ENCODE measurements at places on chromosomes 16 and 17.

- no peak for DNase-seq
Observed at GRCh38 chr17:36512641-36513040, 22.0 kb downstream of the MYO19 start.

DNA sequence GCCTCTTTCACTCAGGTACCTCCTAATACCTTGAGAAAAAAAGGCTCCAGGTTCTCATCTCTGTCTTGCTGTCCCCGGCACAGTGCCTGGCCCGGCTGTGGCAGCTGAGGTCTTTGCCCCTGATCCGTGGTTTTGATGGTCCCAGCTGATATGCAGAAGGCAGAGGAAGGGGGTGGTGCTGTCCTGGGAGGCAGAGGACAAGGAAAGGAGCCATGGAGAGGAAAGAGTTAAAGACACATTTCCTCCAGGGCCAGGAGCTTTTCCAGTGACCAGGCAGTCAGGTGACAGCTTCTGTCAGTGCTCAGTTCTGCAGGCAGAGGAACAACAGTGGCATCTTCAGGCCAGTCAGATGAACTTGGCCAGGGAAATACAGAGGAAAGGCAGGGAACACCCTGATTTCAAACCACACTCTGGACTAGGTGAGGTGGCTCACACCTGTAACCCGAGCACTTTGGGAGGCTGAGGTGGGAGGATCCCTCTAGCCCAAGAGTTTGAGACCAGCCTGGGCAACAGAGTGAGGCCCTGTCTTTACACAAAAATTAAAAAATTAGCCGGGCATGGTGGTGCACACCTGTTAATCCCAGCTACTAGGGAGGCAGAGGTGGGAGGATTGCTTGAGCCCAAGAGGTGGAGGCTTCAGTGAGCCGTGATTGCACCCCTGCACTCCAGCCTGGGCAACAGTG lies 3.3 kb upstream of the COG1 start:
- peak; percentile 67 for DNase-seq

DNA sequence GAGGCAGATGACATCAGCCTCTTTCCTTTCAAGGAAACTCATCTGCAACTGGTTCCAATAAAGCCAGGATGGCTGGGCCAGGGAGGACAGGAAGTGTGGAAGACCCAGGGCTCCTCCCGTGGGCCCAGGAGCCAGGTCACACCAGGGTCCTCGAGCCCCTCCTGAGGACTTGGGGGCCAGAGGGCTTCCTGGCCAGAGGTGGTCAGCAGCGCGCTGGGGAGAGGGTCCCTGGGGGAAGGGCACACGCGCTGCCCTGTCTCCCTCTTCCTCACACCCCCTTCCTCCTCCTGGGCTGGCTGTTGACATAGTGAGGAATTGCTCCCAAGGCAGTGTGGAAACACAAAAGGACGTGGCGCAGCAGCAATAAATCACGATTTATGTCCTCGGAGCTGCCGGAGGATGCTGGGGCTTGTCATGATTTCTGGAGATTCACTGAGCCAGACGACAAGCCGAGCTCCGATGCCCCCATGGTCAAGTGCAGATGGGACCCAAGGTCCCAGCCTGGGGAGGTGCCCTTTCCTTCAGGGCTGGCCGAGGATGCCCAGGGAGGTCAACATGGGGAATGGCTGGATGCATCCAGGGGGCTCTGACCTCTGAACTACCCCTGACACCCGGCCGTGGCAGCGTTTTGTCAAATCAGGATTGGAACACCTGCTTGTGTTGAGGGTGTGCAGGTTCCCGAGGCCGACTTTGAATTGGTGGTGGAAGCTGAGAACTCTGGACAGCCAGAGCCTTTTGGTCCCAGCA lies 152.6 kb downstream of the IRF8 start:
- no peak for DNase-seq

- DNase-seq = no peak
Observed at GRCh38 chr17:39110435-39111136, 40.9 kb downstream of the PLXDC1 start.

DNA sequence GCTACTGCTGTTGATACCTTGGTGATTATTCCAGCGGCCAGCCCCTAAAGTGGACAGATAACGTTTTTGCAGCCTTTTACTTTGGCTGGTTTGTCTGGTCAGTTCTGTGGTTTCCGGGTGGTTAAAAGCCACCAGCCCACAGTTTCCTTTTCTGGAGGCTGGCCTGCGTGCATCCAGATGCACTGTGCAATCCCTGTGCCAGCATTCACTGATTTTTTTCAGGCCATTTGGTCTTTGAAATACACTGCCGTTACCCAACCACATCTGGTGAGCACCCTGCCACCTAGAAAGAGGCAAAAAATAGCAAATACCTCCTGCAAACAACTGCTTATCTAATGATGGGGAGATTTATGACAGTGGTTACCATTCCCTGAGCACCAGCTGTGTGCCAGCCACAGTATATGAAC lies 797 bp downstream of the NUDT7 start:
- DNase-seq = no peak

- no peak for DNase-seq
Observed at GRCh38 chr17:79464318-79465010, 146.4 kb downstream of the RBFOX3 start.

- peak; percentile 39 for DNase-seq
Observed at GRCh38 chr17:76232342-76232741, 8.0 kb downstream of the RNF157 start.

- DNase-seq = no peak
Observed at GRCh38 chr16:87409153-87409552, 17.0 kb downstream of the MAP1LC3B start.

- DNase-seq = no peak
Observed at GRCh38 chr17:28230011-28230410, 89.0 kb upstream of the TMEM97 start.

- no peak for DNase-seq
Observed at GRCh38 chr16:11587643-11588247, 1.0 kb upstream of the LITAF start.

DNA sequence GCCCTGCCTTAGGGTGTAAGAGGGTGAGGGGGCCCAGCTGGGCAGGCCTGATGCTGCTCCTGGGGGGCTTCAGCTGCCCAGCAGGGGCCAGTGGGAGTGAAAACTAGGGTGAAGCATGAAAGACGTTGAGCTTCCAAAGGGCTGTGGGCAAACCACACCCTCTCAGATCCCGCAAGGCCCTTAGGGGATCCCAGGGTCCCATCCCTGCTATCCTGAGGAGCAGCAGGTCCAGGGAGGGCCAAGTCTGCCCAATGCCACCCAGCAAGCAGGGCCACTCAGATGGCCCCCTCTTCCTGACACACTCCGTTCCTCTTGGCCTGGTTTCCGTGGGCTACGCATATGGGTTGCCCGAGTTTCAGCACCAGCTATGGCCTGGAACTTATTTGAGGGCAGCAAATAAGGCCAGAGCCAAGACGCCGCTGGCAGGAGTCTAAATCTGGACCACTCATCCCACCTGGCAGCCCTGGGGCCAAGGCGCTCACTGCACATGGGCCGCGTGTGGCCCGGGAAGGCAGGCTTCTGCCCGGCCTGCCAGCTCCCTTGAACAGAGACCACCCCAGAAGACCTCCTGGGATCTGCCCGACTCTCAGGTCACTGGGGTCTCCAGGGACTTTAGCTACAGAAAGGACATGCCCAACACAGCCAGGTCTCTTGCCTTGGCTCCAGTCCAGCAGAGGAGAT lies 4.2 kb downstream of the ATP2A3 start:
- DNase-seq = no peak

DNA sequence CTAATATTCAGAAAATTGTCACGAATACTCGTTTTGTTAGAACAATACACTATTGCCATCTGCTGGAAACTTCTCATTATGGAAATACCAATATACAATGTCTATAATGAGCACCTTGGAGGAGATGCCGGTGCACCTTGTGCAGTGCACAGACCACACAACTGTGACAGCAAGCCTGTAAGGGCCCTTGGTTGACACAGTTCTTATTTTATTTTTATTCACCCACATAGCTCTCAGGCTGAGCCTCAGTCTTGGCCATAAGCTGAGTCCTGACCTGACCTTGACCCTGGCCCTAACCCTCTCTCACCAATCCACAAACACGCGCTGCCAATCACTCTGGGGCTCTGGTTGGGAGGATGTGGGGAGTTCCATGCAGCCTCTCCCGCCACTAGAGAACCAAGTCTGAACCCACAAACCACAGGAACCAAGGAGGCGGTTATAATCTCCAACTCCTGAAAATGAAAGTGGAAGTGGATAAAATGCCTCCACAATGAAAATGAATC lies 7.6 kb downstream of the AIPL1 start:
- DNase-seq = no peak

DNA sequence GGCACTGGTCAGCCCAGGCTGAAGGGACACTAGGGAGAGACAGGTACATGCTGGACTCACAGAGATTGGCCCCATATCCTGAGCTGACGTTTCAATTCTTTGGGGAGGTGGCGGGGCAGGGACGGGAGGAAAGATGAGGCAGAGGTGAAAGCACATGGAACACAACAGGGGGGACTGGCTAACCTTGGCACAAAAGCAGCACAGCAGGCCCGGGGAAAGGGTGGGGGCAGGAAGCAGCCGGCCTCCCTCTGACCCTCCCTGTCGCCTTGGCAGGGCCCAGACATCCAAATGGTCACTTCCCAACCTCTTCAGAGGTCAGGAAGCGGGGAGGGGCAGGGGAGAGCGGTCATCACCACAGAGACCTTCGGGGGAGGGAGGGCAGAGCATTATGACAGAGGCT lies 6.6 kb downstream of the VAT1 start:
- no peak for DNase-seq

DNA sequence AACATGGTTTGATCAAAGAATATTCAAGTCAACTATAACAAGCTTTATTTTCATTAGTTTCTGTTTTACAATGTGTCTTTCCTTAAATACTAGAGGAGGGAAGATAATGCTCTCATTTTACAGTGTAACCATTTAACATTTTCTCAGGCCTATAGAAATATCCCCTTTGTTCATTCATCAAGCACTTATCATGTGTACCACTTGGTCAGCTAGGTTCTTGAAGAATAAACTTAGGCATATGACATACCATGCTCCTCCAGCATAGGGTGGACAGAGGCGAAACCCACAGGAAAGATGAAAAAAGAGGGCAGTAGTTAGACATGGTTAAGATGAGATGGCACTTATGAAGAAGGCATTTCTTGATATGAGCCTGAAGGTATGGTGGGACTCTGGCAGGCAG lies 34.0 kb upstream of the HLF start:
- no peak for DNase-seq

GRCh38 chr17:77676237-77676661 lies 282.3 kb upstream of the TNRC6C start:
- no peak for DNase-seq

DNA sequence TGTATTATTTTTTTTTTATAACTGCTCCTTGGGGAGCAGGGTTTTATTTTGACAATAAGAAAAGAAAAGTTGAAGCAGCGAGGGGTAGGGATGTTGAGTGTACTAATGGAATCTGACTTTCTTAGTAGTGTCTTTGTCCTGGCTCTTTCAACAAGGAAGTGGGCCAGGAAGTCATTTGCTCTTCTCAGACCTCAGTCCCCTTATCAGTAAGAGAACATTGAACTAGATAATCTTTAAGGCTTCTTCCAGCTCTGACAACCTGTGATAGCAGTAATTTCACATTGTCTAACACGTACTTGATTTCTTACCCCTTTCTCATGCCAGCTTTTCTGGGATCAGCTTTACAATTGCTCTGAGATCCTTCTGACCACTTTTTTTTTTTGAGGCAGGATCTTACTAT lies 8.3 kb downstream of the LIG3 start:
- no peak for DNase-seq

DNA sequence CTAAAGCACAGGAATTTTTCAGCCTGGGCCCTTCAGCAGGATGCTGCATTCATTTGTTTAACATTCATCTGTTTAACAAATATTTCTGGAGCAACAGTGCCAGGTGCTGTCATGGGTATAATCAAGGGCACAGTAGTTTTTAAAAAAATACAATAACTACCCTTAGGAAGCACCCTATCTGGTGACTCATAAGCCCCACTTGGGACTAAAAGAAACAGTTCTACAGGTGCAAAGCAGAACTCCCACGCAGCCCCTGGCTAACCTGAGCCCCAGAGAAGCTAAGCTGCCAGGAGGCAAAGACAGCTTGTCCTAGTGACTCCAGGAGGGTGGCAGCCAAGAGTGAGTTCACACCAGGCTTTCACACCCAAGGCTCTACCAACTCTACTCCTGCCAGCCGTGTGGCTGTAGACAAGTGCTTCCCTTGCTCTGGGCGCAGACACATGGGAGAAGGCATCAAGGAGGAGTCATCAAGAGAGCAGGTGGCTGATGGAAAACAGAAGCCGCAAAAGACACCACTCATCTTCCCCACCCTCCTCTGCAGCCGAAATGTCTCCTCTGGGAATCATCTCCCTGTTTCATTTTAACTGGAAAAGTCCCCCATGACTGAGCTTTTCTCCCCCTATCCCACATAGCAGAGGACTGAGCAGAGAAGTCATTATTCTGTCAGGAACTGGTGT lies 14.4 kb downstream of the CUEDC1 start:
- DNase-seq = no peak

DNA sequence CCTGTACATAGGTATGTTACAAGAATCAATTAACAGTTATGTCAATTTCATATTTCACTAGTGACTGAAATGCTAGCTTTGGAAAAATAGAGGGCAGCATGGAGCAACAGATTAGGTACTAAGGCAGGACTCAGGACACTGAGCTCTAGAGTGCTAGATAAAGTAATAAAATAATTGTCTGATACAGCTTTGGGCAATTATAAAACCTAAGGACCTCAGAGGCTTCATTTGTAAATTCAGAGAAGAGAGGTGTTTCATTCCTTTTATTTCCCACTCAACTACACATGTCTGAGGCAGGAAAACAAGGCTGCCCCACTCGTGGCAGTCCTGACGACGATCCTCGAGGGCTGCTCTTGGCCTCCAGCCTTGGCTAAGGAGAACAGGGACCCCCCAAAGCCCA lies 81.5 kb downstream of the CA4 start:
- peak; percentile 33 for DNase-seq

- DNase-seq = no peak
Observed at GRCh38 chr16:84270071-84270470, 24.6 kb upstream of the WFDC1 start.

DNA sequence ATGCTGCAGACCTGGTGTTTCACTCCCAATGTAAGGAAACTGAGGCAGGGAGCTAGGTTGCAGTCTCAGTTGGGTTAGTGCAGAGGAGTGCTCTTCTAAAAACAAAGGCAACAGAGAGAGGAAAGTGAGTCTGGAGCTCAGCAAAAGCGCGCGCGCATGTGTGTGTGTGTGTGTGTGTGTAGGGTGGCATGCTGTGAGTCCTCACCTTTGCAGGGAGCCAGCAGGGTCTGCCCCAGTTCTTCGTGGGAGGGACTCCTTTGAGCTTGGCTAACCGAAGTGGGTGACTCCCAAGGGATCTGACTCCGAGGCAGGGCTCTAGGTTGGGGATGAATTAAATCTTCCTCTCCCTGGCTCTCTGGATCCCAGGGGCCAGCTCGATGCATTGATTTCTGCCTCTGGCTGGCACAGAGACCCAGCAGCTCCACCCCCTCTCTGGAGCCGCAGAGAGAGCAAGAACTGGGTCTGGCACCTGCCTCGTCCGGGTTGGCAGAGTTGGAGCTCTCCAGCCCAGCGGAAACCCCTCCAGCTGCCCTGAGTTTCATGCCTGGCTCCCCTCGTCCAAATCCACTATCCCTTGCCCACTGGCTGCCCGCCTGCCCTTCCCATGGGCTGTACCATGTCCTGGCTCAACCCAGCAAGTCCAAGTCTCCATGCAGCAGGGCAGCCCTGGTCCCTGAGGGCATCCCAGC lies 1.3 kb upstream of the BTBD17 start:
- peak; percentile 24 for DNase-seq

- no peak for DNase-seq
Observed at GRCh38 chr17:80722661-80723060, 178.0 kb downstream of the RPTOR start.
